Stimulated activated CD4-positive, alpha-beta T cell treated with anti-CD3 and anti-CD28 coated beads, Interleukin-15, amount 100 ng/mL, for 48 hours (primary cell): ENCODE measurements at places on chromosomes 5 and 9.

DNA sequence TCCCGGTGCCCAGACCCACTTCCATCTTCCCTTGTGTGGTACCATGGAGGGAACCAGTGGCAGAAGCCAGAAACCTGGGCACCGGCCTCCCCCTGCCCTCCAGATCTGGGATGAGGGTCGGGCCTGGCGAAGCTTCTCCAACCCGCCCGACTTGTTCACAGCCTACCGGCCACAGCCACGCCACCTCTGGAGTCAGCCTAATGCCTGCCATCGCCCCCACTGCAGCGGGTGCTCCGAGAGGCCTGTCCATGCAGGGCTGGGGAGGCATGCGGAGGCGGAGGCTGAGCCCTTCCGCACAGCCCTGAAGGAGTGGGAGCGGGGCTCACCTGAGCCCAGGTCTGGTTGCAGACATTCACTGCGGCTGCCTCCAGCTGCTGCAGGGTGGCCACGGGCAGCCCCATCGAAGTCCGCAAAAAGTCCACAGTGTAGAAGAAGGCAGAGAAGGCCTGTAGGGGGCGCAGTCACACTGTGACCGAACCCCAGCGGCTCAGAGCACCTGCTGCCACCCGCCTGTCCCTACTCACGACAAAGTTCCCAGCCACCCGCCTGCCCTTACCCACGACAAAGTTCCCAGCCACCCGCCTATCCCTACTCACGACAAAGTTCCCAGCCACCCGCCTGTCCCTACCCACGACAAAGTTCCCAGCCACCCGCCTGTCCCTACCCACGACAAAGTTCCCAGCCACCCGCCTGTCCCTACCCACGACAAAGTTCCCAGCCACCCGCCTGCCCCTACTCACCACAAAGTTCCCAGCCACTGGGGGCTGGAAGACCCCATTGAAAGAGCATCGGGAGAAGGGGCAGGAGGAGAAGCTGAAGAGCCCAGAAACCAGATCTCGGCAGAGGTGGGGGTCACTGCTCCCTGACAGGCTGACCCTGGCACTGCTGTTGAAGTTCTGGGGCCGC is 3.8 kb upstream of the NPDC1 start:
- DNase-seq = no peak

DNA sequence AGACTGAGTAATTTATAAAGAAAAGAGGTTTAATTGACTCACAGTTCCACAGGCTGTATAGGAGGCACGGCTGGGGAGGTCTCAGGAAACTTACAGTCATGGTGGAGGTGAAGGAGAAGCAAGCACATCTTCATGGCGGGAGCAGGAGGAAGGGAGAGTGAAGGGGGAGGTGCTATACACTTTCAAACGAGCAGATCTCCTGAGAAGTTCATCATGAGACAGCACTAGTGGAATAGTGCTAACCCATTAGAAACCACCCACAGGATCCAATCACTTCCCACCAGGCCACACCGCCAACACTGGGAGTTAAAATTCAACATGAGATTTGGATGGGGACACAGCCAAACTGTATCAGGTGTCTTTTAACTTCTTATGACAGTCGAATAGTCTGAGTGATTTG is 1459.3 kb upstream of the ACO1 start:
- no peak for DNase-seq

DNA sequence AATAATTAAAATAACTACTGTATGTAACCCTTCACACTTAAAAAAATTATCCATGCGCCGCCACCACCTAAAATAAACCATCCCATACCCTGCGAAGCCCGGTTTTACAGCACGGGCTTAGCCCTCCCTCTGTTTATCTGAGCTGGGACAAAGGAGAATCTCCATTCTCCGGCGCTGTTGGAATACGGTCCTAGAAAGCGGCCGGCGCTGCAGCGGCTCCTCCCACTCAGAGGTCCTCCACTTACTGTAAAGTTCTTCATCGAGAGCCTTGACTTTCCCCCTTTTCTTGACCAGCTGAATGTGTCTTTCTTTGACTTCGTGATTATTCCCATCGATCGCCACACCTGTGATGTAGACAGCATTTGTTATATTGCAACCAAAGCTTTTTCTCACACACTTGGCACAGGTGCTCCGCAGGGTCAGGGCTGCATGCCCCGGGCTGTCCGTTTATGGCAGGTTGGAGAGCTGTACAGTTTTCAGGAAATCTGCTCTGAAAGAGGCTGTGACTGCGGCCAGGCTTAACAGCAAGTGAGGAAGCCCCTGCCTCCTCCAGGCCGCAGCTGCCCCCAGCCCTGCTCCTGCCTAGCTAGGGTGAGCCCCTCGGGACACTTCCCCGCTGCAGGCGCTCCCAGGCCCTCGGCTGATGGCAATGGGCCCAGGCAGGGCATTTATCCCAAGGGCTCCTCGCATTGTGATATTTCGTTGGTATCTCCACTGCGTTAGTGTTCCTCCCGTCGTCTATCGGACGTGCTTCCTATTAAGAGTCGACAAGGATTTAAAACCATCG is 16.7 kb downstream of the GFPT2 start:
- DNase-seq = no peak

DNA sequence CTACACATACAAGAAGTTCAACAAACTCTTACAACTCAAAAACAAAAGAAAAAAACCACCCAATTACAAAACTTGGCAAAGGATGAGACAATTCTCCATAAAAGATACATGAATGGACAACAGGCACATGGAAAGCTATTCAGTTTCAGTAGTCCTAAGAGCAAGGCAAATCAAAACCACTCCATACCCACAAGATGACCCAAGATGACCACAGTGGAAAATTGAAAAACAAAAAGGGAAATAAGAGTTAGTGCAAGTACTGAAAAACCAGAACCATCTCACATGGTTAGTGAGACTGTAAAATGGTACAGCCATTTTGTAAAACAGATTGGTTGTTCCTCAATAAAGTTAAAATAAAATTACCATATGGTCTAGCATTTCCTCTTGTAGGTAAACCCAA is 287.1 kb upstream of the CDH9 start:
- no peak for DNase-seq

- DNase-seq = no peak
Observed at GRCh38 chr5:173001229-173001841, 17.8 kb downstream of the ATP6V0E1 start.

DNA sequence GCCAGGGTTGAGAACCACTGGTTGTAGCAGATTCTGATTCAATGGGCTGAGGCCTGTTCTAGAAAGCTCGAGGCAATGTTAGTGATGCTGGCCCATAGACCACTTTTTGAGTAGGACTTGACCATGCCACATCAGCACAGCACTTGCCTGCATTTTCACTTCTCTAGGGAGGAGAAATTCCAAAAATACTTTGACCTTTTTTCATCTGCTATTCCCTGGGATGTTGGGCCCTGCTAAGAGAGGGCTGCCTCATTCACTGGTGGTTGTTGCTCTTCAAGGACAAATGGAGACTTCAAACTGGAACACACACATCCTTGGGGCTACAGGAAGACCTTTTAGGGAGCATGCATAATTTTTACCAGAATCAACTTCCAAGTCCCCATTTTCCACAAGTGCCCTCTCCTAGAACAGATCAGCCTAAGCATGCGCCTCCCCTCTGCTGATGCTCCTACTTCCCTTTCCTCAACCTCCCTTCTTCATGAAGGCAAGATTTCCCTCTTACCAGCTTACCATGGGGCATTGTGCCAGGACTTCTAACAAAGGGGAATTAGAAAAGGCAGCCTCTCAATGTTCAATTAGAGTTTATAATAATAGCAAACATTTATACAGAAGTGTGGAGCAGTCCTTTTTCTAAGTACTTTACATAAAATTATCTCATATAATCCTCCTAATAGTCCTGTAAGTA is 12.7 kb upstream of the TGFBI start:
- DNase-seq = no peak

- no peak for DNase-seq
Observed at GRCh38 chr5:68033961-68034571, 181.5 kb upstream of the PIK3R1 start.

DNA sequence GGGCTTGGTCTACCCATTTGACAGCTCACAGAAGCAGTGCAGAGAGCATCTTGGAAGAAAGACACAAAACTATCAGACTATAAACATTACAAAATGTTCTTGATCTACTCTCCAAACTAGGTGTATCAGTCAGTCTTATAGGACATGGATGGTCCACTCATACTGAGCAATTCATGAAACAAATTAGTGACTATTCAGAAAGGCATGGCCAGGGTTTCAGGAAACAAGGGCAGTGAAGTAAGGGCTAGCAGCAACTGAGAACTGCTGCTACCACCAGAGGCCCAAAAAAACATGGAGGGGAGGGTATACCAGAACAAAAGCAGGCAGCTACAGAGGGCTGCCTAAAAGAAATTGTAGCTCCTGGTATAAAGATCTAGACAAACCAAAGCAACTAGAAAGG is 287.0 kb downstream of the PIK3R1 start:
- no peak for DNase-seq

DNA sequence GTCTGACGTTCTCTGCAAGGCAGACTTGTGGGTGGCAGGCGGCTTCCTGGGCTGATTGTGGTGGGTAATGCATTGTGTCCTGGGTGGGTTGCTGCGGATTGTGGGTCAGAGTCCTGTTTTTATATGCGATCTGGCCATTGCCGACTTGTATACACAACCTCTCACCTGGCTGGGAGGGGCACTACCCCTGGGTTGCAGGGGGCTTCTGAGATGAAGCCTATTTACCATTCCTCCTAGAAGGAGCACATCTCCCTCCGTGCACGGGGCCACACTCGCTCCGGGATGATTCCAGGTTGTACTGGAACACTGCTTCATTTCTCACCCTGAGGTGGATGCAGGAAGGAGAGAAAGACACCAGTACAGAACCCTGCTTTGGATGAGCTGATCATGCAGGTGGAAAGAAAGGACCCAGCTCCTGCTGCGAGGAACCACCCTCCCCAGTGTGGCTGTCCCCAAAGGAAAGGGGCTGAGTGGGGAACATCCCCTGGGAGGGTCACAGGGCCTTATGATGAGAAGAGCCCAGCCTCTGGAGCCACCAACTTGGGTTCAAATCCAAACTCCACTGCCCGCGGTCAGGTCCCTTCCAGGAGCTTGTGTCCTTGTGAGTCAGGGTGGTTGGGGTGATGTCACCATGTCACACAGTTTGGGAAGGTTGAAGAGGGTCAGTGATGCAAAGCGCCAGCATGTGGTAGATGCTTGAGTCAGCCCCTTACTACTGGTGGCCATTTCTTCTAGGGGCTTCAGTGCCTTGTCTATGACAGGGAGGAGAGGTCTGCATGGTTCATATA is 151.8 kb upstream of the COL5A1 start:
- DNase-seq = no peak

- no peak for DNase-seq
Observed at GRCh38 chr5:113574417-113574816, 60.9 kb downstream of the YTHDC2 start.

DNA sequence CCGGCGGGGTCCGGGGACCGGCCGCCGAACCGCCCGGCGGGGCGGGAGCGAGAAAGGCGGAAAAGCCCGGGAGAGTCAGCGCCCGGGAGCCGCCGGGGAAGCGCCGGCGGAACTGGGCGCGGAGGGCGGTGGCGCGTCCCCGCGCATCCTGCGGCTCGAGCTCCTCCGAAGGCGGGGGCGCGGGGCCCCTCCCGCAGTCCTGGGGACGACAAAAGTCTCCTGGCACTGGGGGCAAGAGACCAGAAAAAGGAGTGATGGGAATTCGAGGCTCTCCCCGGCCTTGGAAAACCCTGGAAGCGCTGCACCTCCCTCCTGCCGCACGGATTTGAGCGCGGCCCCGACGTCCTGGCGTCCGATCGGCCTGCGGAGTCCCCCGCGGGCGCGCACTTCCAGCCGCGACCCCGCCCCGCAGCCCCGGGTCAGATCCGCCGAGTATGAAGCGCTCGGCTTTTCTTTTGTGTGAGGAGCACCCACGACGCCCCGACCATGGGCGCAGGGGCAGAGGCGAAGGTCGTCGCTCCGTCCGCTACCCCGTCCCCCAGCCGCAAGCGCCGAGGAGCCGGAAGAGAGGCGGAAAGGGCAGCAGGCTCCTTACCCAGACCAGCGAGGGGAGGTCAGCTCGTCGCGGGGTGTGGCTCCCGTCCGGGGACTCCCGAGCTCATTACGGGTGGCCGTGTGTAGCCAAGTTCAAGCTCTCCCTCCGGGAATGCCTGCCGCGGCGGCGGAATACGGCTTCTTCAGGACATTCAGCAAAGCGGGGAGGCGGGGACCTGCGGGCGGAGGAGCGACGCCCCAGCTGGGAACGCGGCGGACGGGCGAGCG is at the start of gene EPB41L4A:
Gene EPB41L4A, minus strand, starts transcription at position 114 of the 822 bp plus-strand sequence. CDS start 238 bp downstream, outside the sequence.
- DNase-seq = no peak

DNA sequence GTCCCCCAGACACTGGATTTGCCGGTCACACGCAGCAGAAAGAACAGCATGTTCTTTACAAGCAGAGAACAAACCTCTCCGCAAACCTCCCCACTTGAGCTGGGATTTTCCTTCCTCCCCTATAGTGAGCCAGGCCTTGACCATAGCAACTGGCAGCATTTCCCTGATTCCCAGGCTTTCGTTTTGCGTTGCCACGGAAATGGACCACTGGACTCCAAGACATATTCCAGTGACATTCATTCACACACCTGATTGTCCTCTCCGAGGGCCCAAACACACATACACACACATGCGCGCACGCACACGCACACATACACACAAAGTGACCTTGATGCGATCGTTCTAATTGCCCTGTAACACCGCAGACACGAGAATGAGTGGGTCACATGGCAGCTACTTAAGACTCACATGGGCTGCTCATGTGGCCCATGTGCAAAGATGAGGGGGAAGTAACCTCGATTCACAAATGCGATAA is 80.9 kb upstream of the CPEB4 start:
- no peak for DNase-seq

DNA sequence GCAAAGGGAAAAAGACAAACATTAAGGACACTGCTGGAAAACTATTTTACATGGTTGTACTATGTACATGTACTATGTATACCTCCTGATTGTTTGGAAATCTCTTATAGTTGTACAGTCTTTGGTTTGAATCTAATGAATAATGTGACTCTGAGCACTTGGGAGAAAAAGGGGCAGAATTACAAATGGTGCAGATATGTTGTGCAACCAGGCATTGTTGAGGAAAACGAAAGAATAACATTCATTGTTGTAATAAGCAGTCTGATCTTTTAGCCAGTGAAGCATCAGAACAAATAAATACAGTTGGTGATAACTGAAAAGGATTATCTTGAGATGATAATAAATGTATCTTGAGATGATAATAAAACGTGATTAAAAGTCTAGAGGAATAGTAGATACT is 87.2 kb downstream of the CSNK1G3 start:
- no peak for DNase-seq

GRCh38 chr5:118705959-118706667 is 282.2 kb downstream of the DTWD2 start:
- no peak for DNase-seq

DNA sequence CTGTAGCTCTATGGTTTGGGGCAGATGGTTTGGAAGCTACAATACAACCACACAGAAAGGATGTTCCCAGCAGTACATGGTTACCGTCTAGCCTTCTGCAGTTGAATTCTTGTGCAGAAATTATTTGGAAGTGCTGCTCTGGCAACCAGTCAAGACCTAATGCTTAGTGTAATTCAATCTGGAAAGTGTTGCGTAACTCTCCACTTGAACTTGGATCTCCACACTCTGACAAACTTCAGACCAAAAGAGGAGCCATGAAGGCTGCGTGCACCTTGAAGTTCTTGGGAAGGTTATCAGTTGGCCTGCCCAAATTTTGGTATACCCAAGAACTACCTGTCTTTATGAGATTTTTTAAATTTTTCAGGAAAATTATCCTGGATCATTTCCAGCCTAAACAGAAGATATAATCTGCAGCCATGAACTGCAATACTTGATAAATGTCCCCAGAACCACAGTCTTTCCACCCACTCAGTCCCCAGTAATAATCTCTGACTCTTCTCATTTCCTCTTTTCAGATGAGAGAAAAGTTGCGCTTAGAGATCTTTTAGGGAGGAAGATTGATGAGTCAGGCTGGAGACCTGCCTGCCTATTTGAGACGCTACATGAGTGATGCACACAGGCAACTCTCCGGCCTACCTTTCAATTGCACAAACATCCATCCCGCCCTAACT is 159.9 kb downstream of the FANCC start:
- DNase-seq = no peak

GRCh38 chr9:14014218-14014617 is 299.7 kb downstream of the NFIB start:
- no peak for DNase-seq
